Hematopoietic multipotent progenitor cell treated with erythropoietin and hydrocortisone succinate and interleukin-3 and kit ligand, for 17 days (in vitro differentiated cells): ENCODE measurements at places on chromosomes 5 and 9.

DNA sequence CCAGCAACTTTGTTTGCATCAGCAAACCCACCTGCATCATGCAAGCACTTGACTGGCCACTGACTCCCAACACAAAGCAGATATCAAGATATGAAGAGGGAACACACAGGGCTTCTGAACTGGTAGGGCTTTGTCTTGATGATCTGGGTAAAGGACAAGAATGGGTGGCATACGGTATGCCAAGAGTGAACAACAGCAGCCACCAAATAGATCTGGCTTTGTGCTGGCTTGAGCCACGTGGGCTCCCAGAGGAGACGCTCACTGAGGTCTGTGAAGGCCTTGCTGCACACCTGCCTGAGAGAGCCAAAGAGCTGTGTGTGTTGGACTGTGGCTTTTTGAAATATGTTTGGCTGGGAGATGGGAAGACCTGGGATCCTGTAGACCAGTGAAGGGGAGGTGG is 43.5 kb downstream of the FGF1 start:
- DNase-seq = no peak

- DNase-seq = no peak
Observed at GRCh38 chr5:52867809-52868208, 80.1 kb downstream of the ITGA1 start.

DNA sequence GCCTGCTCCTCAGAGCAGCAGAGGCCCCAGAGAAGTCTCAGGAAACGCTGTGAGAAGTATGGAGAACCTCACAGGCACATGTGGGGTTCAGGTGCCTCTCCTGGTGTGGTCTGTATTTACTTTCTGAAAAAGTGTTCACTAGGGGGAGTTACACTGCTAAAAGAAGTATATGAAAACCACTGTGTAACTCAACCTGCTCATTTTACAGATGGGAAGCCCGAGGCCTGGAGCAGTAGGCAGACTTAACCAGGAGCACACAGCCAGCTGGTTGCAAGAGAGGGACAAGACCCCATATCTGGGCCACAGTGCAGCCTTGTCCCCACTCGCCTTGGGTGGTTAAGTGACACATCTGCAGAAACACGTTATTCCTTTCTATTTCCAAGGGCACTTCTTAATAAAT is 112.8 kb upstream of the SAP30L start:
- DNase-seq = peak; percentile 46

DNA sequence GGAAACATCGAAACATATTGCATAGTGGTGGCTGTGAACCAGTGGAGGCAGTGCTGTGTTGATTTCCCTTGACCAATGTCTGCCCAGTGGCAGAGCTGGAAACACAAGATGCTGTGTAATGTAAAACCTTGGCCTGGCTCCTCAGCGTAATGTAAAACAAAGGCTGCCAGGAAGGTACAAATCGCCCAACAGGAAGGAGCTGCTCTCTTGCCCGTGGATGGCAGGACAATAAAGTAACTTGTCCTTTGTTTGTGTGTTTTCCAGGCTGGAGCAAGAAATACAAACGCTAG is 143.4 kb downstream of the PALM2AKAP2 start:
- DNase-seq = no peak

DNA sequence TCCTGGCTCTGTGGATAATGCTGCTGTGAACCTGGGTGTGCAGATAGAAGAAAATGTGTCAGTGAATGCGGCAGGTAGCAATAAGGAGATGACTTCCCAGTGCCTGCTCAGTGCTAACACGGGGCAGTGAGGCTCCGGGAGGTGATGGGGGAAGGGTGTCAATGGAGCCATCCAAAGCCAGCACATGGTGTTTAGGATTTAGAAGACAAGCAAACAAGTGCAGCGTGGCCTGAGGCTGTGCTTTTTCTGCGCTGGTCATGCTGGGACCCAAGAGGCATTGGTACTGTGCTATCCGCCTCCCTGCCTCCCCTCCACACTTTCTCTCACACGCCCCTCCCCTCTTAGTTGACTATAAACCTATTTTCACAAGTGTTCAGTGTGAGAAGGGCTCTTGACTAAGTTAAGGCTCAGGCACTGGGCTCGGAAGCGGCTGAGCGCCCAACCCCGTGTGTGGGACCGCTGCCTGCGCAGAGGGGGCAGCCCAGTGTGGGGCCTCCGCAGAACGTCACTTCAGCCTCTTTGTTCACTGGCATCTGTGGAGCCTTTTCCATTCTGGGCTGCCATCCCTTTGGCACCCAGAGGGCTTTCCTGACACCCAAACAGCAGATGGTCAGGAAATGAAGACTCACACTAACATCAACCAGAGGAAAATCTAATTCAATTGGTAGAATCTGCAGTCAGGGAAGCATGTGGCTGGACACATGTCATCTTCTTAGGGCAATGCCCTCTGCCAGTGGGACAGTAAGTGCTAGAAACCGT is 21.8 kb upstream of the NINJ1 start:
- DNase-seq = no peak

DNA sequence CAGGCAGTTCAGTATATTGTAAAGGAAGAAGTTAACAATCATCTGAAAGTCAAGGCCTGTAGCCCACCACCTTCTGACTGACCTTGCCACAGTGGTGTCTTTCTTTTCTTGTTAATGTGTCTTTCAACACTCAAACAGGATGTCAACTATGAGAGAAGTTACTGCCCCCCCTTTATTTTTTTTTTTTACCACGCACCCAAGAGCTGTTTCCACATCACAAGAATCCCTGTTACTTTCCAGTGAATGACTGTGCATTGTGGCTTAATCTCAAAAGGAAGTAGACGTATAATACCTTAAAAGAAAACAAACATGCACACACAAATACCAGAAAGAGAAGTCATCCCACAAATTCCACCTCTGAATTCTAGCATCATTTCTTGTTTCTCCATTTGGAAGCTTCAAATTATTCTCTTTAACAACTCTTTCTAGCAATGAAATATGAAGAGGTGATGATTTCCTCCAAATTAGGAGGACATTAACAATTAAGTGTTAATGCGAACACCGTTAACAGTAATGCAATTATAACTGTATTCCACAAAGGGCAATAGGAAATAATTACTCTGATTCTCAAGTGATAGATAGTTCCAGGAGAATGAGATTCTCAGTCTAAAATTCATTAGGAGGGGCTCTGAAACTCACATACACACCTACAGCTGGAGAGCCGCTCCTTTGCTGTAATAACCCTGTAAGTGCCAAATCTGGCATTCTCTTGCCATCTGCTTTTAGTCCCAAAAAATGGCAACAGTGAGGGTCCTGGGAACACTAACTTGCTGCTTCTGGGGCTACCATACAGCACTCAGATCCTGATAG is 201.0 kb downstream of the EFNA5 start:
- no peak for DNase-seq

GRCh38 chr5:56506211-56506965 is 273.3 kb upstream of the ANKRD55 start:
- no peak for DNase-seq

DNA sequence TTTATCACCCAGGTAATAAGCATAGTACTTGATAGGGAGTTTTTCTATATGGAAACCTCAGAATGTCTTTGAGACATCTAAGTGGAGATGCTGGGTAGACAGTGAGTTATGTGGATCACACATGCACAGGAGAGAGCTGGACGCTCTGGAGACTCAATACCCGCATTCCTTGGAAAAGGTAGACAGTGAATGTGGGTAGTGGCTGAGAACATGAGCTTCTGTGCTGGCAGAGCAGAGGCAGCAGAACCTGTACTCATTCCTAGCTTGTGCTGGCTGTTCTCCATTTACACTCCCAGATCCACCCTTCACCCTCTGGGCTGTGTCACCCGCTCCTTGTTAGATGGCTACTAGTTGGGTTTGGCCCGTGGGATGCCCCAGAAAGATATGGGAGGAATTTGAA is 269.8 kb downstream of the ASTN2 start:
- no peak for DNase-seq

DNA sequence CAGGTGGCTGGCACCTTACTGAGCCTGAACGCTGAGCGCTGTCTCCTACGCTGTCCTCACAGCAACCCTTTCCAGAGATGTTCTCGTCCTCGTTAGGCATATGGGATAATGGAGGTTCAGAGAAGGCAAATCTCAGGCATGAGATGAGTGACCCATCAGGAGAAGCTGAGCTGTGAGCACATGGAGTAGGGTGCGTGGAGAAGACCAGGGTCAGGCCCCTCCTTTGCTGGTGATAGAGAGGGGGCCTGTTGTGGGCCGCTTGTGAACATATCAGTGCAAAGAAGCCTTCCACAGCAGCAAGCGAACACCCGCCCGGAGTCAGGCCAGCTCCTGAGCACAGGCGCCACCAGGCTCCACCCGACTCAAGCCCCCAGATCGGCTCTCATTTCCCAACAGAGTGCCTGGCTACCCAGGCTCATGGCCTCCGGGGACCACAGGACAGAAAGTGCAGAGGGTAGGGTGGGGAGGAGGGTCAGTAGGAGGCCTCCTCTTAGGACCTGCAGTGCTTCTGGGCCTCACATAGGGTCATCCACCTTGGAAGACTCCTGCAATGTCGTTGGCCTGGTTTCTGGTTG is 15.0 kb upstream of the TIFAB start:
- DNase-seq = no peak

DNA sequence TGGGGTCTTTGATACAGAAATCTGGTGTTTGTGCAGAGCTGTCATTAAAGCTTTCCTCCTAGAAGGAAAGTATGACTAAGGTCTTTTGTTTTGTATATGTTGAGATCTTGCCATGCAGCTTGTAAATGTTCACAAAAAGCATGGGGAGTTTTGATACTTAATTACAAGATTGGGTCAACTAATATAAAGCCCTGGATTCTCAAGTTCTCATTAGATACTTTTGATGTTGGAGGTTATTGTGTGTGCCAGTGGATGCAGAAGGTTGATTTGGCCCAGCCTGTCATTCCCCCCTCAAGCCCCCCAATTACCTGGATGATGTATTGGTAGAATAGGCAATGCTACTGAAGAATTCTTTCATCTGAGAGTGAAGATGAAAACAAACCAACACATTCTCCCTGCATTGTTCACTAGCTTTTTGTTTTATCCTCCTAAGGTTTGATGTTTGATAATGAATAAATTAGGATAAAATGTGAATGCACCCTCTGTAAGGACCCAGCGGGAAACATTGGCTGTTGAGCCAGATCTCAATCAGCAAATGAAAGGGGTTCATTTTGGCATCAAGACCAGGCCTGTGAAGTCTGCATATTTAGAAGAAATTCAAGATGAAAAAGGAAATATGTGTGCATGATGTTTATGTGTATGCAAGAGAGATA is 61.9 kb upstream of the ADAMTS19 start:
- DNase-seq = no peak

- DNase-seq = peak; percentile 80
Observed at GRCh38 chr9:35114840-35115628, 628 bp downstream of the ATOSB start.

DNA sequence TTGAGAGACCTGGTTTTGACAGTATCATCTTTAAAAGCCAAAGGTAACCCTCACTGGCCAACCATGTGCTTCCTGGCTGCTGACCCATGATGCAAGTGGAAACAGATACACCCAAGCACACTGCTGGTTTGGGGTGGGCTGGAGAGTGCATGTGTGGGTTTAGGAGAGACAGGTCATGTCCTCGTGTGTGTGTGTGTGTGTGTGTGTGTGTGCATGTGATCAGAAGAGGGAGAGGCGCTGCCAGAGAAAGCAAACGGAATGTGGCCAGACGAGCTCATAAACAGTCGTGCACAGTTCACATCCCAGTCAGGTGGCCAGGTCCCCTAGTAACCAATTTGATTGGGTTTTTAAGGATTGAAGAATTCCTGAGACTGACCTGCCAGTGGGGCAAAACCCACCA is 112.8 kb upstream of the ICE1 start:
- DNase-seq = no peak

- DNase-seq = no peak
Observed at GRCh38 chr5:10700516-10700915, 60.5 kb downstream of the DAP start.

DNA sequence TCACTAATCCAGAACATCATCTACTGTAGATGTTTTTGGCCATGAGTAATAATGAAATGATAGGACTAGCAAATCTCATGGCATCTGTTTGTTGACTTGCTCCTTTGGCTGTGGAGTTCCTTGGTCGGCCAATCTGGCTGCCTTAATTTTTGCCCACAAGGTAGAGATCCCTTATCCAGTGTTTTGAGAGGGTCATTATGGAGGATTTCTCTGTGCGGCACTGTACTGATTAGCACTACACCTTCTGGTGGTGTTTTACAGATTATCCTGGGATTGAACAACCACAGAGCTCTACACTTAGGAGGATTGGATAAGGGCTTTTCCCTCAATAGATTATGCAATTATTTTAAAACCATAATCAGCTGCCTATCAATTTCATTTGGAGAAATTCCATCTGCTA is 3.2 kb upstream of the ENHO start:
- no peak for DNase-seq

DNA sequence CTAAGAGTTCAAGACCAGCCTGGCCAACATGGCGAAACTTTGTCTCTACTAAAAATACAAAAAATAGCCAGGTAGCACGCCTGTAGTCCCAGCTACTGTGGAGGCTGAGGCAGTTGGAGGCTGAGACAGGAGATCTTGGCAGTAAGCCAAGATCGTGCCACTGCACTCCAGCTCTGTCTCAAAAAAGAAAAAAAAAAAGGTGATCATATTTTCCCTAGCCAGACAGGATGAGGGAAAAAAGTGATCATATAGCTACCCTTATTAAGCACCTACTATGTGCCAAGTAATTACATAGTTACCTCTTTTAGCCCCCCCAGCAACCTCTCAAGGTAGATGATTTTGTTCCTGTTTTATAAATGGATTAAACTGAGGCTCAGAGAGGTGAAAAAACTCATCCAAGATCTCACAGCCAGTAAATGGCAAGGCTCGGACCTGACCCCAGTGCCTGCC is 18.1 kb upstream of the RPL26L1 start:
- DNase-seq = peak; percentile 56

GRCh38 chr5:1950708-1951103 is 68.0 kb upstream of the IRX4 start:
- DNase-seq = no peak

DNA sequence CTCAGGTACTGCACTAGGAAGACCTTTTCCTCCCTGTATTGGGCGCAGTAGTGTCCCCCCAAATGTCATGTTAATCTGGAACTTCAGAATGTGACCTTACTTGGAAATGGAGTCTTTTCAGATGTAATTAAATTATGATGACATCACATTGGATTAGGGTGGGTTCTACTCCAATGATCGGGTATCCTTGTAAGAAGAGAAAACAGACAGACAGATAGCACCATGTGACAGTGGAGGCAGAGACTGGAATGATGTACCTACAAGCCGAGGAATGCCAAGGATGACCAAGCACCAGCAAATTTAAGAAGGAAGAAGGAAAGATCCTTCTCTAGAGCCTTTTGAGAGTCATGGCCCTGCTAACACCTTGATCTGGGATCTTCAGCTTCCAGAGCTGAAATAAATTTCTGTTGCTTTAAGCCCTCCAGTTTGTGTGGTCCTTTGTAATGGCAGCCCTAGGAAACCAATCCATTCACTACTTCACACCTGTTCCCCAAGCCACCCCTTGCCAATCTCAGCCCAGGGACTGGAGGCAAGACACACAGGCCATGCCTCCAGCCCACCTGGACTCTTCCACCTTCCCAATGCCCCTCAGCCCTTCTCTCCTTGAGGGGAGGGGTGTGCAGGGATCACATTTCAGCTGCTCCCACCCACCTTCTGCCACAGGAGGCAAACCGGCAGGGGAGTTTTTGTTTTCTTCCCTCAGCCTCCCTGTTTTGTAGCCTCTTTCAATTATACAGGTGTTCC is 1.6 kb downstream of the CCNJL start:
- no peak for DNase-seq
